ENCODE measurements at places on chromosomes 6 and 20.

DNA sequence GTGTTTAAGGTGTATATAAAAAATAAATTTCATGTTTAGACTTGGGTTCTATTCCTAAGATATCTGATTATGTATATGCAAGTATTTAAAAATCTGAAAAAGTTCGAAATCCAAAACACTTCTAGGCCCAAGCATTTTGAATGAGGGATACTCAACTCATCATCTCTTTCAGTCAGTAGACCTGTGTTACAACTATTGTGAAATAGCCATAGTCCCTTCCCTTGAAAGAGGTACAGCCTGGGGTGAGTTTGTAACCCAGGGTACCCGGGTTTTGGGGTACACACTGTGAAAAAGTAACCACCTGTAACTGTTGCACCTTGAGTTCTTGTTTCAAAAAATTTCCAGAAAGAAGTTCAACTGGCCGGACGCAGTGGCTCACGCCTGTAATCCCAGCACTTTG lies 76.6 kb upstream of the DOK5 start:
- no peak for DNase-seq

DNA sequence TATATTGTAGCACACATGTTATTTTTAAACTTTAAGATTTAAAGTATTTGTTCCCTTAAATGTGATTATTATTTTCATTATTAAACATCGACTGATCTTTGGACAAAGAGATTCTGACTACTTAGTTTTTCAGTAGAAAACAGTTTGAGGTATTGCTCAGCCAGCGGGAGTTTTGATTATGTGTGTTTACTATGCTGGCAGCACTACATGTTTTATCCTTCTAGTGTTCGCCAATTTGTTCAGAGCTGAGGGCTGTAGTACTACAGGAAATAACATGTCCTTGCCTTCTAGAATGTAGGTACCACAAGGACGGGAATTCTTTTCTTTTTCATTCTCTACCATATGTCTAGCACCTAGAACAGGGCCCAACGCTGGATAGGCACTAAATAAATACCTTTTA lies 11.1 kb upstream of the LCA5 start:
- no peak for DNase-seq

DNA sequence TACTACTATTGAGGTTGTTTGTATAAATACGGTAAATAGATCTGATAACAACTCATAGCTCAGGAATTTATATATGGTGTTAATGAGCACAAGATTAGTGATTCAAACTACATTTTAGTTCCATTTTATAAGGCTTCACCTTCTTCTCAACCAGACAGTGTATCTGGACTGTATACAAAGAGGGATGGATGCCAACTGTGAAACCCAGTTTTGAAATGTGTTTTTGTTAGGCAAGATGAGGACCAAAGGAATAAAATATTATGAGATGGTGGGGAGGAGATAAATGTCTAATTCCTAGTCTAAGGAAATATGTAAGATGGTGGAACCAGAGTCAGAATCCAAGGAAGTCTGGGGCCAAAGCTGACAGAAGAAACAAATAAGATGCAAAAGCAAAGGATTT lies 329.0 kb downstream of the GRIK2 start:
- DNase-seq, result no peak

GRCh38 chr20:23586735-23587525 lies 18.6 kb upstream of the CST9L start:
- DNase-seq, result no peak

DNA sequence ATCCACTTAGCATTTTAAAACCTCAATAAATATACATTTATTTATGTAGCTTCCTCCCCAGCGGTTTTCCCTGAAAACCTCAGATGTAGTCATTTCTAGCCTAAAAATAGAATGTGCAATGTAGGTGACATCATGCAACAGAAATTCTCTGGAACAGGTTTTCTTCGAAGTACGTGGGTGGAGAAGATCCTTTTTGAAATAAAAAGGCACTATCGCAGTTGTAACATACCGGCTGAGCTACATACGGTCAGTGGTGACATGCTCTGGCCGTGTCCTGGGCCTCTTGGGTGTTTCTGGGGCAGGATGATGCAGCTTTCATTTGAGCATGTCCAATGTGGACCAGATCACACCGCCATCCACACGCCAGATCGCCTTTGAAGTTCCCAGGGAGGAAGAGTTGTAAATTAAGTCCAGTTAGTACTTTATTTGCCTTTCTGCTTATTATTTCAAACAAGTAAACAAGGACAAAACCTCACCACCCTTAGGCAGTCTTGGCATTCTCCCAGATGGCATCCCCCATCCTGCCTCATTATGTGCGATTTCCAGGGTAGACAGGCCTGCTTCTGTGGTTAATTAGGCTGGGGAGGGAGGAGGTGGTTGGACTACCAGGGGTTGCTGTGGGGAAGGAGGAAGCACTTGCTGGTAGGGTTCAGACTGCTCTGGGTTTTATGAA lies 109.5 kb upstream of the CLDN20 start:
- no peak for DNase-seq

GRCh38 chr6:131172222-131172621 lies 37.0 kb downstream of the AKAP7 start:
- DNase-seq, result no peak

- DNase-seq, result no peak
Observed at GRCh38 chr6:18154507-18155149, at the start of gene TPMT. Gene TPMT, minus strand, starts transcription at chr6:18155077. Its CDS starts 5,950 bp downstream, at chr6:18149127.

- no peak for DNase-seq
Observed at GRCh38 chr6:107330168-107330567, 129.2 kb downstream of the PDSS2 start.

DNA sequence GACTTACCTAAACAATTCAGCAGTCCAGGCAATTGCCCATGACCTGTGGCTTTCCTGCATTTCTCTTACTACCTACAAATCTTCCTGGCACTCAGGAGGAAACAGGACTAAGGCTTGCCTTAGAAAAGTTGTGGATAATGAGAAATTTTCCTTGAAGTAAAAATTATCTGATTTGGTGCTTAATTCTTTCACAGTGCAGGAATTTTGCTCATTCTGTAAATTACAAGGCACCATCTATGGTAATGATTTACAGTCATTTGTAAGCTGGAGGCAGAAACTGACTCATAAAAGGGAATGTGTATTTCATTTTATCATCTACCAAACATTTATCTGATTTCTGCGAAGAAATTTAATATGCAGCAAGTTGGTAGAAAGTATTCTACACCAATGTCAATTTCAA lies 211.5 kb upstream of the FKBP1C start:
- DNase-seq, result no peak

DNA sequence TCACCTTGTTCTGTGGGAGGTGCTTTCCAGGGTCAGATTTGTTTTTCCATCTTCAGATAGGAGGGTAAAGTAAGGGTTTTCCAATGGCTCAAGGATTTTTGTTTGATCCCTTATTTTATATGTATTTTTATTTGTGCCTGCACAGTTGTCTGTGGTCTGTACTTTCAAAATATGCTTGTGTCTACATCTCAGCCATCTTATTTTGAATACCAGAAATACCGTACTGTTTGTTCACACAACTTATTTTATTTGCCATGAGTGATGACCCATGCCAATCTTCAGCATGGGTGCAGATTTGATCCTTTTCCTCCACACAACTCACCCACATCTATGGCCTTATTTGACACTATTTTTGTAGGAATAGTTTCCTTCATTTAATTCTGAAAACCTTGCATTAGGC lies 72.2 kb upstream of the PTCHD4 start:
- DNase-seq, result no peak

GRCh38 chr6:42550277-42550676 lies 13.6 kb upstream of the UBR2 start:
- DNase-seq, result no peak

- no peak for DNase-seq
Observed at GRCh38 chr6:5728351-5729079, 278.2 kb downstream of the NRN1 start.

DNA sequence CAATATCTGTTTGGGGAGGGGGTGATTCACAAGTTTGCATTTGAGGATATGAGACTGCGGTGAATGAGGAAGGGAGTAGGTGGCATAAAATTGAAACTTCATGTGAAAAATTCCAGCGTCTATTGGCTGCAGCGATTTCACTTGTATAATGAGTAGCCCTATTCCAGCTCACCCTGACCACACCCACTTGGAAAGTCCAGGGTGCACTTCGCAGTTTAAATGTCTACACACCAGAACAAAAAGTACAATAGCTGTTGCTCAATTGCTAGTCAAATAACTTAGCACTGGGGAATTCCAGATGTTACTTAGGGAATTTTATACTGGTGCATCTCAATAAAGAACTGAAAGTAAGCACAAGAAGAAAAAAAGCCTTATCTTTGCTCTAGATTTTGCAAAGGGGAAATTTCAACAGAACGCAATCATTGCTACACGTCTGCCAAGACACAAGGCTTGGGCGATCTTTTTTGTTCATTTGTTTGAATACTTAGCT lies 6.3 kb downstream of the TNFAIP3 start:
- DNase-seq, result peak; percentile 77

DNA sequence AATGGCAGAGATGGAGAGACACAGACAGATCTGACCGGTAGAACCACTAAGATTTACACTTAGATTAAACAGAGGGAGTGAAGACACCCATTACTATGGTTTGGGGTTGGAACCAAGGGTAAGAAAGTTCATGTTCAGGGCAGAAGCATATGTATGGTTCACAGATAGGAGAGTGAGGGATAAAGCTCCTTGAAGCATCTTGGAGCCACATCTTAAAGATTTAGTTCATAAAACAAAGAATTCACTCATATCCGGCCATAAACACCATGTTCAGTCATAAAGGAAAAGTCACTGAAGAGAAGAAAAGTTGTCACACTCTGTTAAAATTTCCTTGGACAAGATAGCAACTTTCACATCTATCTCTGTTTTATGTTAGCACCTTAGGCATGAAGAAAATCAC lies 18.0 kb downstream of the STX7 start:
- no peak for DNase-seq

DNA sequence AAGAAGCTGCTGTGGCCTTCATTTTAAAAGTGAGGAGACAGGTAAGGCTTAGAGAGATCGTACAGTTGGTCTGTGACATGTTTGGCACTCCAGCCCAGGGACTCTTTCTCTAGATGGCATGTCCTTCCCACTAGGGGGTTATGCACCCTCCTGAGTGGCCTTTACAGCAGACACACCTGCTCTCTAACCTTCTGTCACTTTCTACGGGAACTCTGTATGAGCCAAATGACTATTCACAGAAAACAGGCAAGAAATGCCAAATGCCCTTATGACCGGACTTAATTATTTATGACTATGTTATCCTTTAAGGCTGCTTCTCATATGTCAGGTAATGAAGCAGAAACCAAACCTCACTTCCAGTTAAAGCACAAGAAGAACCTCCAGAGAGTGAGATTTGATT lies 91.2 kb downstream of the MAP3K5 start:
- DNase-seq, result no peak

DNA sequence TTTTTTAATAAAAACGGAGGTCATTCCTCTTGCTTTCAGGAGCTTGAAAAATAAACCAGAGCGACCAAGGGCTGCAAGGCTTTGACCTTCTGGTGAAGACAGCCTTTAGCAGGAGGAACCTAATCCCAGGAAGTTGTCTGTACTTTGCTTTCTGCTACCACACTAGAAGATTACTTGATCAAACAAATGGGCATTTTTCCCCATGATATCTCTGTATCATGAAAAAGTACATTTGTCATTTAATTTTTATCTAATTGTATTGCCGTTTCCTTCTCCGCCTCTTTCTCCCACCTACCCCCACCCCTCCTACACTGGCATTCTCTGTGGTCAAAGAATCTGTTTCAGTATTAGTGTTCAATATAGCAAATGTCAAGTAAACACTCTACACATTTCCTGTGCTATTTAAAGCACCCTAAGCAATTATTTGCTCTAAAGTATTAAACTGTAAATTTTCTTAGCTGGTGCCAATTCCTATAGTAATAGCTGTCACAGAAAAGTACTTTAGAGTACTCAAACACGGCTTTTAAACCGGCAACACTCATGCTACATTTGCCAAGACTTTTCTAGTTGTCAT lies 29.7 kb downstream of the ATXN1 start:
- no peak for DNase-seq

DNA sequence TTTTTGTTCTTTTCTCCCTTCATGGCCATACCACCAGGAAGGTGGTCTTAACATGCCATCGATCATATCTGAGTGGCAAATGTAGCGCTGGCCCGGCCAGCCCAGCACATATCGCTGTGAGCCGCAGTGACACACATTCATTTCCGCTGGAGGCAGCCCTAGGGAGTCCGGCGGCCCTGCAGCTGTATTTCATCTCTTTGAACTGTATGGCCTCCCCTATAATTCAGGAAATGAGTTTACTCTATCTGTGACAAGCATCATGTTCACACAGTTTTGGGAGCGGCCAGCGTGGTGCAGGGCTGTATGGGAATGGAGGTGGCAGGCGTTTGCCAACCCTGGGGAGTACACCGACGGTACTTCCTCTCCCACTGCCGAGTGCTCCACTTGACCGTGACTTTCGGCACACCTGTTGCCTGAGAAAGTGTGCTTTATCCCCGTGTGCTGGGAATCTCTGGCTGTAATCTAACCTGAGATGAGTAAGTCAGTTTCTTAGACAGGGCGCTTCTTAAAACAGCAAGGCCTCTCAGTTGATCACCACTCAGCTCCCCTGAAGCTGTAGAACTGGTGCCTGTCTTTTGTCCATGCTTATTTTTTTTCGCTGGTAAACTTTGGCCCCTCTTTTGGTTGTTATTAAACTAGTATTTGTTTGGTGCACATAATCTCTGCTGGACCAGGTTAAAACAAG lies 257.1 kb upstream of the TAB2 start:
- peak; percentile 35 for DNase-seq

DNA sequence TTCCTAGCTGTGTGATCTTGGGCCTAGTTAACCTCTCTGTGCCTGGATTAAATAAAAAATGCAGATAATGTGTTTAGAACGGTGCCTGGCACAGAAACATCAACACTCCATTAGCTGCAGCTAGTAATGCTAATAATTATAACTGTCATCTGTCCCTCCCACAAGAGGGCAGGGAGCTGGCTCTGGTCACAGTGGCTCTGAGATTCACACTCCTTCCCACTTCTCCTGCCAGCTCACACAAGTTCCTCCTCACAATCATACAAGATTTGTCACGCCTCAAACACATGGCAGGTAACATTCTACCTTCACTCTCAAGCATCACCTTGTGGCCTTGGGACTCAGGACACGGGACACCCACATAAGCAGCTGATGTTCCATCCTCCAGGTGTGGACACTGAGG lies 2.4 kb downstream of the ADA start:
- DNase-seq, result no peak

- no peak for DNase-seq
Observed at GRCh38 chr6:141216726-141217125, 916.0 kb upstream of the GJE1 start.
